Ovary (tissue), 10 donors: ENCODE measurements at places on chromosomes 4 and X.

DNA sequence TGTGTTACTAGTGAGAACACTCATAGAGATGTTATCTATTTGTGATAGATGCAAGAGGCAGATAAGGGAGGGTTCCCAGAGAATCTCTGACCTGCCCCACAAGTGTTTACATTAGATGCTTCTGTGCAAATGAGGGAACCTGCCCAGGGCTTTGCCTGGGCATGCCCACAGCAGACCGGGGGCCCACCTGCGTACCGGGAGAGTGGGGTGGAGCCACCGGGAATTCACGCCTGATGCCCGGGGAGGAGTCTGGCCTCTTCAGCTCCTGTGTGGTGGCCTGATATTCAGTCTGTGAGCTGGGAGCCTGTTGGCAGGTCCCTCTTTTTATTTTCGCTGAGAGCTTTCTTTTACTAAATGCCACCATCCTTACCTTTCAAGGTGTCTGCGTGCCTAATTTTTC, 155.7 kb downstream of the SNCA start:
- no peak for DNase-seq

DNA sequence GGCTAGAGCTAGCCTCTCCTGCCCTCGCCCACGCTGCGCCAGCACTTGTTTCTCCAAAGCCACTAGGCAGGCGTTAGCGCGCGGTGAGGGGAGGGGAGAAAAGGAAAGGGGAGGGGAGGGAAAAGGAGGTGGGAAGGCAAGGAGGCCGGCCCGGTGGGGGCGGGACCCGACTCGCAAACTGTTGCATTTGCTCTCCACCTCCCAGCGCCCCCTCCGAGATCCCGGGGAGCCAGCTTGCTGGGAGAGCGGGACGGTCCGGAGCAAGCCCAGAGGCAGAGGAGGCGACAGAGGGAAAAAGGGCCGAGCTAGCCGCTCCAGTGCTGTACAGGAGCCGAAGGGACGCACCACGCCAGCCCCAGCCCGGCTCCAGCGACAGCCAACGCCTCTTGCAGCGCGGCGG, at the start of gene AR:
Gene AR, plus strand, starts transcription at position 204 of the 400 bp plus-strand sequence. CDS start 1,126 bp downstream, outside the sequence.
- DNase-seq: peak; percentile 77

DNA sequence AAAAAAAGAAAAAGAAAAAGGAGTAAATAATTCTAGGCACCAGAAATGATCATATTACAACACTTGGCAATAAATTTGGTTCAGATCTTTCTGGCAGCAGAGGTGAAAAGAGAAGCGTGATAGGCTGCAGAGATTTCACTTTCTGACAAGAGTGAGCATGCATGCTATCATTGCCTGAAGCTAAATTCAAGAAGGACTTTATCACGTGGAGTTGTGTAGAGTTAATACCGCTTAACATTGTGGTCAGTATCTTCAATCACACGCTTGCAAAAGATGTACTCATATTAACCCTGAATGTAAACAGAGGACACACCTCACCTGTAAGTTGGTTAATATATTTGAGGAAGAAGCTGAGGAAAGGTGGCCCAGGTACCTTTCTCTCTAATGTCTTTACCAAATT, 31.4 kb upstream of the RBPJ start:
- no peak for DNase-seq

DNA sequence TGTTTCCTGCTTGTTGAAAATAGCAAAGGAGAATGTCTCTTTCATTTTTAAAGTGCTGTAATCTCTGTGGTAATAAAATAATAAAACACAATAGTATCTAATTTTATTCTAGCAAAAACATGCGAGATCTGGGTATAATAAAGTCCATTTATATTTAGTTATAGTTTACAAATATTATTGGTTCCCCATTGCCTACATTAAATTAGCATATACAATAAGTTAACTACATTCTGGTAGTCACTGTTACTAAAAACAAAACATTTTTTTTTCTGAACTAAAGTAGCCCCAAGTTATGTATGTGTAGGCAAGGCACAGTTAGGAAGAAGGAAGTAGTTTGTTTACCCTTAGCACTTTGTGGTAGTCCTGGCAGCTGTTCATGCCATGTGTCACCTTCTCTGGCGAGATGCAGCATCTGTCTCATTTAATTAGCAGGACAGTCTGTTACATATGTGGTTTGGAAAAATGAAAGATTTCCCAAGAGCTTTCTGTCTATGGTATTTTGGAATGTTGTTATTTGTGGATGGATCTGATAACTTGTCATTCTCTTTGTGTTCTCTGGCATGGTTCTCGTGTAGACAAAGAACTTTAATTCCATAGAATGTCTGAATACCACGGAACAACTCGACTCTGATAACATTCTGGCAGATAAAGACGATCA, 231.3 kb upstream of the PITX2 start:
- no peak for DNase-seq

DNA sequence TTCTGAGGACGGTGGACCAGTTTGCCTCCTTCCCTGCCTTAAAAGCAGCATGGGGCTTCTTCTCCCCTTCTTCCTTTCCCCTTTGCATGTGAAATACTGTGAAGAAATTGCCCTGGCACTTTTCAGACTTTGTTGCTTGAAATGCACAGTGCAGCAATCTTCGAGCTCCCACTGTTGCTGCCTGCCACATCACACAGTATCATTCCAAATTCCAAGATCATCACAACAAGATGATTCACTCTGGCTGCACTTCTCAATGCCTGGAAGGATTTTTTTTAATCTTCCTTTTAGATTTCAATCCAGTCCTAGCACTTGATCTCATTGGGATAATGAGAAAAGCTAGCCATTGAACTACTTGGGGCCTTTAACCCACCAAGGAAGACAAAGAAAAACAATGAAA, 255.3 kb downstream of the RAPGEF2 start:
- no peak for DNase-seq

DNA sequence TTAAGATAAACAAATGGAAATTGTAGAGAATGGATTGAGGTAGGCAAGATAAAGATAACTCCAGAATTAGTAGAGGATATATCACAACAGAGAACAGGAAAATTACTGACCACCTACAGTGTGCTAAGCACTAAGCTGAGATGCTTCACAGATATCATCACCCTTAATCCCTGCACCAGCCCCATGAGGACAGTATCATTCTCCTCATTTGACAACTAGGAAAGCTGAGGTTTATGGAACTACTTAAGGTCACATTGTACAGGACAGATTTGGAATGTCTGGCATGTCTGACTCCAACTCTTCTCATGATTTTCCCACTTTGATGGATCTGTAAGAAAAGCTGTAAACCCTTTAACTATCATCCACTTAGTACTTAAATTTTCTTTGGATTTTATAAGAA, 95.5 kb downstream of the CASK start:
- DNase-seq: no peak

DNA sequence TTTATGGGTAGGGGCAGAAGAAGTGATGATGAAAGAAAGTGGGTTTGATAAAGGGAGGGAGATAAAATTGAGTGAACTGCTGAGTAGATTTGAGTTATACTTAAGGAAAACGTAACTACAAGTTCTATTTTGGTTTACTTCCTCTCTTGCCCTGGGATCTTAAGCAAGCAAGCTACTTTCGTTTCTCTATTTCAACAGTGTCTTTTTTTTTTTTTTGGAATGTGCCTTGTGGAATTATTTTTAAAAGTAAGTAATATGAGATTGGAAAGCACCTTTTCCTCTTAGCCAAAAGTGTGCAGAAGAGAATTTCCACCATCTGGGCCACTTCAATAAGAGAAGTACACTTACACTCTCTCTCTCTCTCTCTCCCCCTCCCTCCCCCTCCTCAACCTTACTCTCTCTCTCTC, 16.0 kb upstream of the C4orf36 start:
- DNase-seq: no peak

DNA sequence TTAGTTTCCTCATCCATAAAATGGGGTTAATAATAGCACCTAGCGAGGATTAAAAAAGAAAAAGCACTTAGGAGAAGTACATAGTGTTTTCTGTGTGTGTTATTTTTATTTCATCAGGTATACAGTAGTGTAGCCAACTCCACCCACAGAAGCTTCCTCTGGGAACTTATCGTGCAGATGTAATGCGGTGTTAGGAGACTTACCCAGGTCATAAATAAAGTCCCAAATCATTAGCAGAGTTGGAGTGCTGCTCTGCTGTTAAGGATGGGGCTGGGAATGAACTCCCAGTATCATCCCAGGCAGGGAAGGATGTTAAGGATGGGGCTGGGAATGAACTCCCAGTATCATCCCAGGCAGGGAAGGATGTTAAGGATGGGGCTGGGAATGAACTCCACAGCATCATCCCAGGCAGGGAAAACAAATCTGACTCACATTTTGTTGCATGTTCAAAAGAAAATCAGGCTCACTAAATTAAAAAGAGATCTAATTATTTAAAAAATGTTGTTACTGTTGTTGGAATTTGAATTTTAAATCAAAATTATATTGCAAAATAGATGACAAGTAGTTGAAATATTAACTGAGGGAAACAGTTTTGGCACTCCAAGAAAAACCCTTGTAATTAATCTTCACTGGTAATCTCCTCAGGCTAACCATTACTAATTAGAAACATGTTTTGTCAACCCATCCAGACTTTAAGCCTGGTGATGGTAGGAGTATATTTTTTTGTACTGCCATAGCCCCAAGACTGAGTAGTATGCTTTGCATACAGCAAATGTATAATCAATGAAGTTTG, 10.2 kb upstream of the SFRP2 start:
- DNase-seq: no peak

- no peak for DNase-seq
These were observed 69.2 kb downstream of the MID1IP1 start for GRCh38 chrX:38870361-38870895.

- DNase-seq: no peak
These were observed 15.8 kb upstream of the ANAPC4 start for GRCh38 chr4:25361253-25361652.

DNA sequence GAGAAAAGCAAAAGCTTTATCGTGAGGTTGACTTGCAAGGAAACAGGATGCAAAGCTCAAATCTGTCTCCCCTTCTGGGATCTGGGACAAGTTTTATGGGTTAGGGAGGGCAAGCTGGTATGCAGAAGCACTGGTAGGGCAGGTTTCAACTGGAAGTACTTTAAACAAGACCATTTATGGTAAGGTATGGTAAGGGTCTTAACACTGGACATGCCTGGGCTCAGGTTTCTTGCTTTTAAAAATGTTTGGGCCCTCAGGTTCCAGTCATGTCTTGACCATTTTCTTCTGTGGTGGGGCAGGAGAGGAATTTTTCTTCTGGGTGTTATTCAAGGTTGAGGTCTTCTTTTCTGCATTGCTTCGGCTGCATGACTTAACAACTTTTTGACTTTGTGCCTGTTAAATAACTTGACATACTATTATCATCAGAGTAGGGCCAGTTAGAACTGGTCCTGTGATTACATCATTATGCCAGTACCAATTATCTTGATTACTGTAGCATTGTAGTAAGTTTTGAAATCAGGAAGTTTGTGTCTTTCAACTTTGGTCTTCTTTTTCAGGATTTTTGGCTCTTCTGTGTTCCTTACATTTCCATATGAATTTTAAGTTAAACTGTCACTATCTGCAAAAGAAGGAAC, 33.7 kb downstream of the CD38 start:
- no peak for DNase-seq

DNA sequence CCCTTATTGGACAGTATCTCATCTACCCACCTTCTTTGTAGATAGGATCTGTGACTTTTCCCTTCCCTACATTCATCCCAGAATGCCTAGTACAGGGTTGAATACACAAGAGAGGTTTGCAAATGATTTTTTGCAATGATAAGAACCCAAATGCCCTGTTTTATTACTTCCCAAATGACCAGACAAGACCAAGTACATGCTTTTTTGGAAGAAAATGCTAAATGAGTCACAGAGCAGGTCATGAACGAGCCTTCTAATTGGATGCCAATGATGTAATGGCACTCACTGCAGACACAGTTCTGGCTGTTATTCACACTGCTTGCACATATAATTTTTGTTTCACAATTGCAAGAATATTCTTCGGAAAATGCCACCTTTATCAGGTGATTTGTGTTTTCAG, 17.8 kb upstream of the GABRQ start:
- DNase-seq: no peak

DNA sequence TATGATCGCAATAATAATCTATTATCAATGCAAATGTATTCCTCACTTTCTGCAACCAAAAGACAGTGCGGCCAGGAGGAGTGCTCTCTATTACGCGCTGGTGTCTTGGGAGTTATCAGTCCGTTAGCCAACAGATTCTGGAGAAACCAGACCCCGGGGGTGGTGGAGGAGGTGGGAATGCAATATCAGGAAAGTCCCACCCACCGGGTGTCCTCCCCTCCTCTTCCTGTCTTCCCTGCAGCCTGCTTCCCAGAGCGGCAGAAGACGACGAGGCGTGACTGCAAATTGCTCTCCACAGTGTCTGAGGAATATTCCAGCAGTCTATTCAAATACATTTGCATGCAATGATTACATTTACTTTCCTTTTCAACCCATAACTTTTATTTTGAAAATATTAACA, 17.9 kb upstream of the TLR3 start:
- no peak for DNase-seq

GRCh38 chrX:19865567-19866363, 21.6 kb downstream of the SH3KBP1 start:
- no peak for DNase-seq

DNA sequence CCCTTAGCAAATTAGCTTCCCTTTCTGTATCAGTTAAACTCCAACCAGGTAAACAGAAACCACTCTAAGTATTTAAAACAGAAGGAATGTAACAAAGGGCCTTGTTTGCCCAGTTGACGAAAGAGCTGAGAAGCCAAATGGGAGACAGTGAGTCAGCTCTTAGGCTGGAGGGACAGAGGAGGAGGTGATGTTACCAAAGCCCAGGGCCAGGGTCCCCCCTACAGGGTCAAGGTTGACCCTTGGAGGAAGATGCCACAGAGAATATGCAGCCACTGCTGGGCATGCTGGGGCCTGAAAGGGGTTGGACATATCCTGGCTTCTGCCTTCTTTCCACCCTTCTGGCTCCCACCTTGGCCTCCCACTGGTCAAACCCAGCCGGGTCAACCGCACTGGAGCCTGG, 38.3 kb upstream of the LGI2 start:
- DNase-seq: no peak

GRCh38 chr4:41796545-41797210, 48.2 kb upstream of the PHOX2B start:
- no peak for DNase-seq
